ENCODE measurements at places on chromosomes 6 and 20.

DNA sequence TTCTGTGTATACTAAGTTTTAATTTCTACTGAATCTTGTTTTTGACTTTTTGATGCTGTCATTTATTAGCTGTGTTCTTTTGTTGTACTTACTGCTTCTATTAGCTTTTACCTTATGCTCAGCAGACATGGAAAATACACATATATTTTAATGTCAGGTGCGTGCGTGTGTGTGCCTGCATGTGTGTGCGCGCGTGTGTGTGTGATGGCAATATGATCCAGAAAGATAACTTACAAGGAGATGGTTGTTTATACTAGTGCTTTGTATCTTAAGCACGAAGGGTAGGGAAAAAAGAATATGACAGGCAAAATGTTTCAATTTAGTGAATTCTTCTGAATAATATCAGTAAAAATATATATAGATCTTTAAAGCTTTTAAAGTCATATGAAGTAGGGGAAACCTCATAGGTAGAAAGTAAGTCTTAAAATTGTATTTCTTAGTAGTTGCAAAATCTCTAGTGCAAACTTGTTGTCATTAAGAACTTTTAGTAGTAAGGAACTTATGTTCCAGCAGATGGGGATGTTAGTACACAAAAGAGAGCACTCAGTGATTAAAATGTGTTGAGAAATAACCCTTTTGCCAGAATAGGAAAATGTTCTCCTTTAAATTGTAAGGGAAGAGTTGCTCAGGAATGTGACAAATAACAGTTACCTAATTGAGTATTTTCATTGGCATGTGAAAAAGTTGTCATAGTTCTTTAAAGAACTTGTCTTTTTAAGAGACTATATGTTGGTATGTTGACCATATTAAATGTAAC, 13.2 kb downstream of the QKI start:
- no peak for DNase-seq

- no peak for DNase-seq
These were observed 531.3 kb upstream of the JAG1 start for GRCh38 chr20:11204926-11205768.

GRCh38 chr6:169971081-169971861, 219.8 kb downstream of the ERMARD start:
- DNase-seq, result peak; percentile 3

GRCh38 chr20:5933802-5934436, 16.4 kb downstream of the TRMT6 start:
- DNase-seq, result no peak

DNA sequence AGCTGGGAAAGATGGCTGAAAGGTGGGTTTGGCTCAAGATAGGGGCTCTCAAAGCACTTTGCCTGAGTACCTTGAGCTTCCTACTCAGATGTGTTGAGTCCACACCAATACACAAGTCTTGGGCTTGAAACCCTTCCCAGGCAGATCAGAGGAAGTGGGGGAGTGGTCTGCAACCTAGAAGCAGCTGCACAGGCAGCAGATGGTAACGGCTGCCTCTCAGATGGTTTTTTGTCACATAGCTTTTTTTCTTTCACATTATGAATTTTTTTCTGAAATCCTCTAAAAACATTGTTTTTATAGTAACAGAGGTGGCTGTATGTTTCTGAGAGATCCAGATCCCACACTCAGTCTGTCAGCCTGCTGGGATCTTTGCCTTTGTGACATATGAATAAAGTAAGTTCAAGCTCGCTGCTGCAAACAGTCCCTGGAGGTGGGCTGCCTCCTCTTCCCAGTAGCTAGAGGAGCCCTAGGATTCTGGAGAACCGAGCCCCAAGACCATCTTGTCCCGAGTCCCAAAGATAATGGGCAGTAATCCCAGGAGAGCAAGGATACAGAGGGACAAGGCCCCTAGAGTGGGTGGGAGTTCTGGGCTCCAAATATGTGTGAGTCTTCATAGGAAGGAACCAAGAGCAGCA, 97.1 kb upstream of the TOP1 start:
- DNase-seq, result no peak

DNA sequence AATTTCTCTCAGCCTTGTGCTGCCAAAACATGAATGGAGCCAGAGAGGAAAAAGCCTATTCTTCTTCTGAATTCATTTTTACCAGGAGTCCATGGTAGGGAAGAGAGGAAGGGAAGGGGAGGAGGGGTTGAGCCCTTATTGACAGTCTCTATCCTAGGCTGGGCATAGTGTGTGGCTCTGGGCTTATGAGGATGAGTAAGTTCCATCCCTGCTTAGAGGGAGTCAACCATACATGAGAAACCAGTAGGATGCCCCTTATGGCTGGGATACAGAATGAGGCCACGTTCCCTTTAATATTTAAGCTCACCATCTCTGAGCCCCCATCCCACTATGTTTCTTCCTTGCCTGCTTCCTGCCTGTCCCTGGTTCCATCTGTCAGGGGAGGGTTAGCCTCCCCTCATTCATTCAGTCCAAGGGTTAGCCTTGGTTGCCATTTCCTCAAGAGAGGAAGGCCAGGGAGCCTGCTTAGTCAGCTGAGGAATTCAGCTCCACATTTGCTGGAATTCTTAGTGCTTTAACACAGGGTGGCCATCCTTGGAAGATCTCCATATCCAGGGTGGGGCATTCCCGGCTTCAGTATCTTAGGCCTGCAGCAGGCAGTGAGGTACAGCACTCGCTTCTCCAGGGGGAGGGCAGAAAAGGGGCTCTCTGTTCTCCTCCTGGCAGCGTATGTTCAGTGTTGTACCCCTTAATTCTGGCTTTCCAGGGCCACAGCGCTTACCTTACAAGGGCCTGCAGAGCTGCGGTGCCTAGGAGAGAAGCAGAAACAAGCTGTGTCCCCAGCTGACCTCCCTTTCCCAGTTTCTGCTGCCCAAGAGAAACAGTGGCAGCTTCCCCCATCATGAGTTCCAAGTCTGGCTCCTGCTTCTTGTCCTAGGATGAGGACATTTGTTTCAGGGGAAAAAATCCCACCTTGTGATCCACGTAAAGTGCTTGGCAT, 12.5 kb downstream of the SIRT5 start:
- DNase-seq, result no peak

GRCh38 chr20:25237610-25238318, 10.1 kb upstream of the PYGB start:
- peak; percentile 71 for DNase-seq

DNA sequence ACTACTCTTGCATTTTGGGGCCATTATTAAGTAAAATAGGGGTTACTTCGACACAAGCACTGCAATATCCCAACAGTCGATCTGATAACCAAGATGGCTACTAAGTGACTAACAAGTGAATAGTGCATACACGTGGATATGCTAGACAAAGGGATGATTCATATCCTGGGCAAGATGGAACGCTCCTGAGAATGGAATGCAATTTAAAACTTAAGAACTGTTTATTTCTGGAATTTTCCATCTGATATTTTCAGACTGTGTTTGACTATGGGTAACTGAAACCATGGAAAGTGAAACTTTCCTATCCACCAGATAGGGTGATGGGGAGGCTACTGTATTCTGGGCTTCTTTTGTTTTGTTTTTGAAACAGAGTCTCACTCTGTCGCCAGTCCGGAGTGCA, 66.5 kb downstream of the ILRUN start:
- DNase-seq, result no peak

- no peak for DNase-seq
These were observed 1.1 kb downstream of the PCSK2 start for GRCh38 chr20:17227669-17228623.

DNA sequence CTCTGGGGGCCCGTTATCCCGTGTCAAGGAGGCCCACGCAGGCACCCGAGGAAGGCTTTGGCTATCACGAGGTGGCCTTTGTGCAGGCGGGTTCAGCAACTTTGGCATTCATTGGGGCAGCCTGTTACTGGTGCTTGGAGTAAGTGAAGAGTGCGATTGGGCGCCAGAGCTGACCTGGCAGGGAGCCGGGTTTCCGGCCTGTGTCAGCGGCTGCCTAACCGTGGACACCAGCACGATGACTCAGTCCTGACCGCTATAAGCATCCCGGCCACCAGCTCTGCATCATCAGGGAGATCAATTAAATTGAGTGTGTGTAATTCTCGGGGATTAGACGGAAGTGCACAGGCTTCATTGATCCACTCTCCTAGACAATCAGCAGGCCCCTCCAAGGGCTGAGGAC, 45.9 kb downstream of the CDH4 start:
- DNase-seq, result peak; percentile 54
